NCI-H187 treated with DMSO at 0.1 percent for 48 hours (cell line): ENCODE measurements at places on chromosomes 16 and 17.

- DNase-seq: no peak
Observed at GRCh38 chr17:72661116-72661944, 431.2 kb downstream of the SLC39A11 start.

- DNase-seq: no peak
Observed at GRCh38 chr16:79395591-79395990, 204.9 kb downstream of the MAF start.

DNA sequence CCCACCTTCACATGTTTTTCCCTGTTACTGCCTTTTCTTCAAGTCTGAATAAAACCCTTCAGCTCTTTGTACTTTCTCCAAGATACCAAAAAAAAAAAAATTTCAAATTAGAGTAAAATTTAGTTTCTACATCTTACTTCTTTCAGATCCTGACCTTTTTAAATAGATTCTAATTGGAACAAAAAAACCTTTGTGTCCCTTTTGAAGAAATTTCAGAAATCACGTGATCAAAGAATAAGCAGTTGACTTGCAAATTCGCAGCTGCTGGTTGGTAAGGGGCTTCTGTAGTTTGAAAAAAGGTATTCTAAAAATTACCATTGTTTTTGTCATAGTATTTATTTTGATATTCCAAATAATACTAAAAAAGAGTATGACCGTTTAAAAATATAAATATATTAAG lies 71.7 kb downstream of the CDC27 start:
- no peak for DNase-seq

DNA sequence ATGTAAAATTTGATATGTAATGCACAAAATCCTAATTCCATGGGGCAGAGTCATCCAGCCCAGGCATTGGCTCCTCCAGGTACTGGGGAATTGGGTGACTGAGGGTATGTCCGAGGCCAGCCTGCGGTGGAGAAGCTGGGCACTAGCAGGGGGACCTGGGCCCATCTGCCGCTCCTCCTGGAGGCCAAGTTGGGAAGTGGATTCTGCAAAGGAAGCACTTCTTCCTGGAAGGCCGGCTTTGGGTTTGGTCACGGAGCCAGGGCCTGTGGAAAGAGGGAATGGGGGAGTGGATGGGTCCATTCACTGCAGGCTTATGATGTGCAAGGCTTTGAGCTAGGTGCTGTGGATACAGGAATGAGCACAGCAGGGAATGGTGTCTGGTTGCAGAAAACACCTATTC lies 85.8 kb downstream of the GNAO1 start:
- DNase-seq: no peak

DNA sequence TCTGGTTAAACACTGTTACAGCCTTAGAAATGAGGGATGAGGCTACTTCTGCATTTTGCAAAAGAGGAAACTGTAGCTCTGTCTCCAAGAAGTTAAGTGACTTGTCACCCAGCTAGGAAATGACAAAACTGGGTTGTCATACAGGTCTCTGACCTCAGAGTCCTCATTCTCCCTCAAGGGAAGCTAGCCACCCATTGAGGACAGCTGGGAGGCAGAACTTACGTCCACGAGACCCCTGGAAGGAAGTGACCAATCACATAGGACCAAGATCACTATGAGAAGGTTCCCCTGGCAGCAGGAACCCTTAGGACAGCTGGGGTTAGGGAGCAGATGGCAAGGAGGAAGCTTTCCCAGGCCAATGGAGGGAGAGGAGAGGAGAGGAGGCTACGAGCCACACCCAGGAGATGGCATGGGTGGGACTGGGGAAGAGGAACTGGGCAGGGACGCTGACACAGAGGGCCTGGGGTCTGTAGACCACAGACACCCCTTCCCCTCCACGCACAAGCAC lies 11.2 kb downstream of the METTL22 start:
- no peak for DNase-seq

- no peak for DNase-seq
Observed at GRCh38 chr16:86611525-86611855, 33.1 kb downstream of the FOXL1 start.

DNA sequence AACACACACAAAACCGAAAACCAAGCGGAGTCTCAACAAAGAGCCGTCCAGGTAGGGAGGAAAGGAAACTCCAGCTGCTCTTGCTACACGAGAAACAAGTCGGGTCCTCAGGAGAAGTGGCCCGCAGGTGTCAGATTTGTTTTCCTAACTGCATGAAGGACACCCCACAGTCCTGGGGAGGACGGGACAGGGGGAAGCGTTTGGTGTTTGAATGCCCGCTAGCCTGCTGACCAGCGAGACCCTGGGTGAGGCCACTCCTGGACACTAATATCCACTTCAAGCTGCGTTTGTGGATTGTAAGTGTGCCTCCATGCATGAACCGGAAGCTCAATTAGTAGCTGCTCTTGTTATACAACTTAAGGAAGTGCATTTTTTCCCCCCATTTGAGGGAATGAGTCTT lies 299.5 kb downstream of the MAF start:
- no peak for DNase-seq

GRCh38 chr17:81566461-81567126 lies 14.4 kb upstream of the FAAP100 start:
- no peak for DNase-seq

DNA sequence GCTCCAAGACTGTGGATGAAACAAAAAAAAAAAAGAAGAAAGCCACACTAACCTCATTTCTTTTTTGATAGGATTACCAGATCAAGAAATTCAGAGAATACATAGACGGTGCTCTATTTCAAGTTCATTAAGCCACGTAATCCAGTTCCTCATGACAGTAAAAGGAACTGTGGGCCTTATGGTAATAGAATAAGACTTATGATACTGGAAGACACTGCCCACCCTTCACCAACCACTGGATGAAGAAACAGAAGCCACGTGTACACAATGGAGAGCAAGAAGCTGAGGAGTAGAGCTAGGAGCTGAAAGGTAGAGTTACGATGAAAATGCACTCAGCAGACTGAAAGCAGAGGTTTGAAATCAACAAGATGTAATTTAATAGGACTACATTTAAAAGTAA lies 11.2 kb downstream of the NCBP3 start:
- no peak for DNase-seq

DNA sequence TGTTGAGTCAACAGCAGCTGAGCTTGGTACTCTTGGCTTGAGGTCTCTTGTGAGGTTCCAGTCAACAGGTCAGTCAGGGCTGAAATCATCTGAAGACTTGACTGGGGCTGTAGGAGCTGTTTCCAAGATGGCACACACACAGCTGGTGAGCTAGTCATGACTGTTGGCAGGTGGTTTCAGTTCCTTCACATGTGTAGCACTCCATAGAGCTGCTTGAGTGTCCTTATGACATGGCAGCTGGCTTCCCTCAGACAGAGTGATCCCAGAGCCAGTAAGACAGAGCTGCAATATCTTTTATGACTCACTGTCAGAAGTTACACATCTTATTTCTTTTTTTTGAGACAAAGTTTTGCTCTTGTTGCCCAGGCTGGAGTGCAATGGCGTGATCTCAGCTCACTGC lies 19.5 kb upstream of the GAS7 start:
- no peak for DNase-seq

DNA sequence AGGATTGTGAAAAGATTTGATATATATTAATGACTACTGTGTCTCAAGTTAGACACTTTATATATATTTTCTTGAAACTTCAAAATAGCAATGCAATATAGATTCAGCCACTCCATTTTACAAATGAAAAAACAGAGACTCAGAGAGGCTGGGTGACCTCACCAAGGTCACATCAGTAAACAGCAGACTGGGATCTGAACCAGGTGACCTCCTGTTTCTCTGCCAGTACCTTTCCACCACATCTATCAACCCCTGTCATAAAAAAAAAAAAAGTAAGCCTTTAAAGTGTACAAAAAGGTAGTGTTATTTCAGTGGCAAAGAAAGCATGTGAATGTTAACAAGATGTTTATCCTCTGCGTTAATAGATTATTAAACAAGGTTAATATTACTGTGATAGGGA lies 466.5 kb upstream of the DYNLRB2 start:
- no peak for DNase-seq

GRCh38 chr16:89350701-89351380 lies 133.3 kb downstream of the ZNF778 start:
- no peak for DNase-seq
